Astrocyte (in vitro differentiated cells and primary cell): ENCODE measurements at places on chromosomes 11 and 22. TPM values are rescaled to one million over a fixed set of nuclear protein-coding genes. Genes with fewer than 3 reads are reported as not detected.
A peak's percentile ranks its signal among the peaks of the same experiment; 100 is the strongest.

DNA sequence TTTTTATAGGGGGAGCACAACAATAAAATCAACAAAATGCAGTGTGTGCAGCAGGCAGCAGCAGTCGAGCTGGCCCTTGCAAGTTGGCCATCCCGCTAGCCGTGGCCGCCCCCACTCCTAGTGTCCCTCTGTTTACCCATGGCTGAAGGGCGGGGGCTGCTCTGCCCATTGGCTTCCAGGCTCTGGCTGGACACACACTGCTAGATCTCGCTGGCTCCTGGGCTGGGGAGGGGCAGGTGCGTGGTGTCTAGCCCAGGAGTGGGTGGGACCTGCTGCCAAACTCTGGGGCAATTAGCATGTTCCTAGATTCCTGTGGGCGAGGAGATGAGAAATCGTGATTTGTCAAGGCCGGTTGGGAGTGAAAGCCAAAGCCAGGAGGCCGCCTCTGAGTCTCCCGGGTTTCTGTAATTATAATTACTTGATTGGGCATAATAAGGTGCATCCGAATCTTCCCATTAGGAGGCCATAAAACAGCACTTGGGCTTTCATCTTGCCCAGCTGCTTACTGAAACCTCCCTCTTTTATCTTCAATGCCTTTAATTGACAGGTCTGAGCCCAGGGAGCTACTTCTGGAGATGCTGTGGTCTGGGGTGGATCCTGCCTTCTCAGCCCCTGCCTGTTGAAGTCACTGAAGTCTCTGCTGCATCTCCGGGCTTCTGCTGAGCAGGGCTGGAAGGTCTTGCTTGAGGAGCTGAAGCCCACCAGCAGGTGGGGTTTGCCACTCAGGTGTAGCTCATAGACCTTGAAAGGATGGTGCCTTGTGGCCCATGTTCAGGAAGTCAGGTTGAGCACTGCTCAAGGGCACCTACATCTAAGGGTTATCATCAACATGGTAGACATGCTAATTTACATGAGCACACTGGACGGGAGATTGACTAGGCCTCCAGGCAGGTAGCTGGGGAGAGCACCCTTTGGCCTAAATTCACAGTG, 44.5 kb upstream of the DKK3 start:
- no peak for DNase-seq

GRCh38 chr11:122816761-122817520, 21.4 kb upstream of the CRTAM start:
- no peak for DNase-seq

DNA sequence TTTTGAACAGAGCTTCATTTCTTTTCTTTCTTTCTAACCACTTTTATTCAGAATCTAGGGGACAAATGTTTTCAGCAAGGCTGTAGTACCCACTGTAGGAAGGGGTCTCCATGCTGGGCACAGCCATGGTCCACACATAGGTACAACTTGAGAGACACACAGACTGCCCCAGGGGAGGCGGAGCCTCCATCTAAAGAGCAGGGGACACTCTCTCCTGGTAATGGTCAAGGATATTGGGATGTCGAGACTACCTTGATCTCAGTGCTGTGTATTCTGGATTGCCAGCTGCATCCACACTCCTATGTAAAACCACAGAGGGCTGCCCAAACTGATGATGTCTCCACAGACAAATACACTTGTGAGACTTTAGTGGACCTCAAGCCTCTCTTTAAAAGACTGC, 2.9 kb upstream of the APOL3 start:
- no peak for DNase-seq

DNA sequence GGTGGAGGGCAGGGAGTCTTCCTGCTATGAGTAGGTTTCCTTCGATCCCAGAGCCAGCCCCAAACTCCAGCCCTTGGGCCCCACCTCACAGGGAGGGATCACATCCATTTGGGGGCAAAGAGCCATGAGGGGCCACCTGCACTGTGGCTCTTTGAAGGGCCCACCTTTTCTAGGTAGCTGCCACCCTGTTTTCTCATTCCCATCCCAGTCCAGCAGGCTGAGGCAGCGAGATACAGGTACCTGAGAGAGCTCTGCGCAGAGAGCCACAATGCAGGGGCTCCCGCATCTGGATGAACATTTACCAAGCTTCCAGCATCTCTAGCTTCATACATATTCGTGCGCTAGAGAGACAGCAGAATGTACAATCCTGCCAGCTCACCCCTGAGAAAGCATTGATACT, 16.3 kb downstream of the FXYD6 start:
- no peak for DNase-seq

GRCh38 chr11:100903284-100903683, 216.2 kb downstream of the ARHGAP42 start:
- no peak for DNase-seq

GRCh38 chr11:130510407-130511006, 62.1 kb downstream of the ADAMTS15 start:
- DNase-seq, result peak; percentile 64

DNA sequence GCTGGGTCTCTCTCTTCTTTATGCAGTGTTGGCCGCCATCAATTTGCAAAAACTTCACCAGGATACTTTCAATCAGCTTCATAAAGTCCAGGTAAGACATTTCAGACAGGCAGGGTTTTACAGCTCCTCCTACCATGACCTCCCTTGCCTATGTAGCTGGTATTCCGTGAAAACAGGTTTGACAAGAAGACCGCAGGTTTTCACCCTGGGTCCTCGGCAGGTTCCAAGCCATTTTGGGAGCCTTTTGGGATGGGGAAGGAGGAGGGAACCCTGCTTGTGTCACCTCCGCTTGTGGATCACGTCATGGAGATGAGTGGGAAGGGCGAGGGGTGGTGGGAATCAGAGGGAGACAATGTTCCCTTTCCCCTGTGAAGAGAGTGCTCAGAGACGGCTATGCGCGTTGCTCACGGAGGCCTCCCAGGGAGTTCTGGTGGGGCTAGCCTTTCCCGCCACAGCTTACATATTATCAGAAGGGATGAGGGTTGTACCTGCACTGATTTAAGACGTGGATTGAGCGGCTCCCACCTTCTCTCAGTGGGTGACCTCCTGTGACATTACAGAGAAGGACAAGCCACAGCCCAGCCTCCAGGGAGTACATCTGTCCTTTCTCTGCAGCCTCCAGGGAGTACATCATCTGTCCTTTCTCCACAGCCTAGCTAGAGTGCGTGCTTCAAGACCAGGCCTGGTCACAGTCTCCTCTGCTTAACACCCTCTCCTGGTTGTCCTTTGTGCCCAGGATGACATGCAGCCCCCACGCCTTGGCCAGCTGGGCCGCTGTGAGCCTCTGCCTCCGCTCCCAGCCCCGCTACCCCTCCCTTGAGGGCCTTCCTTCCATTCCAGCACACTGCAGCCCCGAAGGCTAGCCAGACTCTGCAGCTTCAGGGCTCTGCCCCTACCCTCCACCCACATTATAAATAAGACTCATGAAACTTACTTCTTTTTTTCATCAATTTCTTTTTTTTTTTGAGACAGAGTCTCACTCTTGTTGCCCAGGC, 17.2 kb downstream of the GLB1L3 start:
- DNase-seq, result no peak

DNA sequence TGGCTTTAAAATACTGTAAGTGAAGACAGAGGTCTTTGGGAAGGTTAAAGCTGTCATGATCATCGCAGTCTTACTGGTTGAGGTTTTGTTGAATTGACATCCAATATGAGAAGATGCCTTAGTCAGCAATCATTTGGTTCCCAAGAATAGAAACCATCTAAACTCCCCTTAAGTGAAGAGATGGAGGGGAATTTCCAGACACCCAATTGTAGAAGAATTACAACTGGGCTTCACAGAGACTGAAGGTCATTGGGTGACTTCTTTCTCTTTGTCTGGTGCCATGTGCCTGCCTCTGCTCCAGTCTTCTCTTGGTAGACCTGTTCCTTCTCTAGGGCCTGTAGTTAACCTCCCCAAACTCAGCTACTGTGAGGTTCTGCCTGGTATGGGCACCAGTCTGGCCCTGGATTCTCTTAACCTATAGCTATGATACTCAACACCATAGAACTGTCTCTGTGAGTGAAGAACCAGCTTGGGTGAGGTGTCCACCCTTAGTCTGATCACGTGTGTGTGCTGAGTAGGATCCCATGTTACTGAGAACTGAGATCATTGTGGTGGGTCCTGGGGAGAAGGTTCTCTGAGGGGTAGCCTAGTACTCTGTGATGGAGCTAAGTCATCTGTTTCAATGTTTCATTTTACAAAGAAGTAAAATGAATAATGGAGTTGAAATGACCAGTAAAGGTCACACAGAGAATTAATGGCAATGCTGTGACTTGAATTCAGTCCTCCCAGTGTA, 182.5 kb downstream of the CSNK2A3 start:
- DNase-seq, result no peak

GRCh38 chr11:88103337-88104206, 71.7 kb downstream of the RAB38 start:
- DNase-seq, result peak; percentile 56

DNA sequence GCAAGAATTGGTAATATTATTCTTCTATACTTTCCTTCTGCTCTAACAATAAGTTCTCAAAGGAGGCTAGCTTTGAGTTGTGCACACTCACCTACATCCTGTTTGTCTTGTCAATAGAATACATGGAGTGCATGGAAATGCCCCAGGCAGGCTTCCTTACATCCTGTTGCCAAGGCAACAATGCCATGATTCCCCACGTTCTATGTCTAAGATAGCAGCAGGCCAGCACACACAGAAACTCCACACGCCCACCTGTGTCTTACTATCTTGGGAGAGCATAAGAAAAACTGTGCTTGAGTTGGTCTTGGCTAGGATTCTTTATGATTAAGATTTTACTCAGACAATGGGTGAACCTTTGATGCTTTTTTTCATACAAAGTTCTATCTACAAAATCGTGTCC, 379.2 kb downstream of the AASDHPPT start:
- peak; percentile 52 for DNase-seq

DNA sequence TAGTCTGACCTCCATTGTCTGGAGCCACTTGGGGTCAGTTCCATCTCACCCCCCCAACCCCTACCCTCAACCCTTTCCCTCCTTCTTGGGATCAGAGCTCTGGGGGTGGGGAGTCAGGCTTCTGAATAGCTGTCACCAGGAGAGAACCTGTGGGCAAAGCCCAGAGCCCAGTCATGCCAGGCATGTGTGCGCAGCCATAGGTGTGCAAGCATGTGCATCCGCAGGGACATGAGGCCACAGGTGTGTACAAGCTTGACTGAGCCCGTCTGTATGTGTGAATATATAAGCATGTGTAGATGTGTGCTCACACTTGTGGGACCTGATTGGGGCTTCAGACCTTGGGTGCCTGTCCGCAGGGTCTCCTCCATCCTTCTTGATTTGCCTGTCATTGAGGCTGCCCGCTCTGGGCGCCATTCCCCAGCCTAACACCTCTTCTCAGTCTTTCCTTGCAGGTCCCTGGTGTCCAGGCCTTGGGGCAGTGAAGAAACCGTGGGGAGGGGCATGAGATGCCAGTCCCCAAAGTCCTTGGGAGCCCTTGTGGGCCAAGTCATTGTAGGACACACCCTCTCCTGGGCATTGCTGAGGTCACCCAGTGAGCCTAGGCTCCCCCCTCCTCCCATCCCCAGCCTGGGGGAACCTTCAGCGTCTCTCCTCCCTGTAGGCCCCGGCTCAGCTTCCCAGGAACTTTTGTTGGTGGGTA, 9.0 kb downstream of the ATG16L2 start:
- no peak for DNase-seq

DNA sequence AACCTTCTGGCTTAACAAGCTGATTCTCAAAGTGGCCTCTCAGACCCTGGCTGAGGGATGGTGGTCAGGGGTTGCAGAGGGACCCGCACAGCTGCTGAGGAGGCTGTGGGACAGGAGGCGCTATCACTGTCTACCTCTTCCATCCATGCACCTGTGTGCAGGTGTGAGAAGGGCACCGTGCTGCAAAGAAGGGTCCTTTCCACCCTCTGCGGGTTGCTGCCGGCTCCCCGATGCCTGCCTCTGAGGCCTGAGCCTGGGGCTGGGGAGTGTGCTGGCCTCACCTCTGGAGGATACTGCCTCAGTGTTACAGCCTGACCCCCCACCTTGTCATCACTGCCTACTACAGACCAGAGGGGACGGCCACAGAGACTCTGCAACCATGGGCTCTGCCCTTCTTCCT, 66.1 kb upstream of the B3GAT1 start:
- no peak for DNase-seq

GRCh38 chr11:76768088-76768908, 14.9 kb upstream of the TSKU start:
- no peak for DNase-seq

DNA sequence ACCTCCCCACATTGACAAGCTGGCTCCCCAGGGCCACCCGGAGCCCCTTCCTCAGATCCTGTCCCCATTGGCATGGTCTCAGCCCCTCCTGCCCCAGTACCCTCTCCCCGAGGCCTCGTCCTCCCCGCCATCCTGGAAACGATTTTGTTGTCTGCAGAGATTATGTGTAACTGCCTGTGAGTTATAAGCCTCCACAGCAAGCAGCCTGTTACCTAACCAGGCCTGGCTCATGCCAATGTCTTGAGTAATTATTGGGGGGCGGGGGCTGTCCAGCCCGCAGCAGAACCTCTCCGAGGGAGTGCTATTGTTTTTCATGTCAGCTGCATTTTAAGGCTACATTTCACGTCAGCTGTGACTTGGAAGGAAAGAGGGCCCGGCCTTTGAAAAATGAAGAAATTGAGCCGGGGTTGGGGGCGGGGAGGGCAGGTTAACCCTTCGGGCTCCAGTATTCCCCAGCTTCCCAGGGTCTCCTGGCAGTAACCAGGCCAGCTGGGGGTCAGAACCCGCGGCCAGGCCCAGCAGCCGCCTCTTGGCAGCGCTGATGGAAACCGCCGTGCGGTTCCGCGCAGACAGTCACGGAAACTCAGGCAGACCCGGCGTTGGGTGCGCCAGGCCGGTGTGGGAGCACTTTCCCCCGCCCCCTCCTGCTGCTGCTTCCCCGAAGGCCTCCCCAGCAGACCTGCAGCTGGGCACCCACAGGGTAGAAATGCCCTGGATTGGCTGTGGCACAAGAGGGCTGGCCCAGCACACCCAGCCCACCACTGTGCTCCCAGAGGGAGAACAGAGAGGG, 59.5 kb downstream of the CDKN1C start:
- peak; percentile 97 for DNase-seq

DNA sequence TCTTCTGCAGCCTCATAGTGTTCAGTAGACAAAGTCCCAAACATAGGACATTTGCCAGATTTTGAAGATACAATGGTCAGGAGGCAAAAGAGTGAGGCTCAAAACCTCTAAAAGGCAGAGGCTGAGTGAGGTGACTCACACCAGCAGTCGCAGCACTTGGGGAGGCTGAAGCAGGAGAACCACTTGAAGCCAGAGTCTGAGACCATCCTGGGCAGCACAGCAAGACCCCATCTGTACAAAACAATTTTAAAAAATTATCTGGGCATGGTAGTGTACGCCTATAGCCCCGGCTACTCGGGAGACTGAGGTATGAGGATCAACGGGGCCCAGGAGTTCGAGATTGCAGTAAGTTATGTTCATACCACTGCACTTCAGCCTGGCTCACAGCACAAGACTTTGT, 14.2 kb upstream of the ZFTA start:
- no peak for DNase-seq

PNPLA5 gene
- not detected in 2 replicates for total RNA-seq

RANBP1 gene
- total RNA-seq, result 149 and 164 TPM in 2 replicates

MAPK8IP2 gene
- total RNA-seq, result 4.7 and 5.9 TPM in 2 replicates

MS4A18 gene
- not detected in 2 replicates for total RNA-seq

LRRC74B gene
- 0.19 TPM in 1 of 2 replicates, not detected in the other for total RNA-seq

GPHA2 gene
- total RNA-seq, result not detected in 2 replicates
